ENCODE measurements at places on chromosomes 1 and 21. TPM values are rescaled to one million over a fixed set of nuclear protein-coding genes. Genes with fewer than 3 reads are reported as not detected.

The KRTAP21-2 gene
- total RNA-seq, result not detected

The MMEL1 gene
- not detected for total RNA-seq

The HOOK1 gene
- 1.7 TPM for total RNA-seq

The LUZP1 gene
- 77.1 TPM for total RNA-seq

The COL6A2 gene
- total RNA-seq, result 194 TPM

The AK2 gene
- 126 TPM for total RNA-seq

The PDPN gene
- total RNA-seq, result 39.7 TPM

The GPA33 gene
- 1.2 TPM for total RNA-seq

The HES2 gene
- total RNA-seq, result 3.0 TPM
